ENCODE measurements at places on chromosomes 4 and X.

- no peak for DNase-seq
These were observed 37.9 kb upstream of the SORBS2 start for GRCh38 chr4:185849664-185850550.

DNA sequence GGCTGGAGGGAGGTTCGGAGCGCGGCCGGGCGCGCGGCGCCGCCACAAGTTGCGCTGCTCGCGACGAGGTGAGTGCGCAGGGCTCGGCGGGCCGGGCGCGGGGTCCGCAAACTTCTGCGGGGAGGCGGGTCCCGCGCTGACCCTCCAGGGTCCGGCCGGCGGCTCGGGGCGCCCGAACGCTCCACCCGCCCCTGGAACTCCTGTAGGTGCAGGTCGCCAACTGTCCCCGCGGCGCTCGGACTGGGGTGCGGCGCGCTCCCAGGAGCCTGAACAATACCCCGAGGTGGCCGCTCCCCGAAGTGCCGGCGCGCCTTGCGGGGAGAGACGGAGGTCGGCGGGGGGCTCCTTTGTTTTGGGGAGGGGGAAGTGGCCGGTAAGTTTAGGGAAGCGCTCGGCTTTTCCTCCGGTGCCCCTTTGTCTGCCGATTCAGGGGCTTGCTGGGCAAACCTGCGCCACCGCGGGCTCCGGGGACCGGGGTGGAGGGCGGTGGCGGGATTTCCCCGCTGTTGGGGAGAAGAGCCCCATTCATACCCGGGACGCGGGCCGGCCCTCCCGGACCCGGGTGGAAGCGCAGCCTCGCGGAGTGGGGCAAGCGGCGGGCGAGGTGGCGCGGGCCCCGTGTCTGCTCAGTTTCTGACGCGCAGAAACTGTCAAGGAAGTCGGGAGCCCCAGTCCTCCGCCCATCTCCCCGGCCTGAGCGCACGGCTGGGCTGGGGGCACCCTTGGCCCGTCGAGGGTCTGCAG is 694 bp downstream of the TBL1X start:
- peak; percentile 57 for DNase-seq

DNA sequence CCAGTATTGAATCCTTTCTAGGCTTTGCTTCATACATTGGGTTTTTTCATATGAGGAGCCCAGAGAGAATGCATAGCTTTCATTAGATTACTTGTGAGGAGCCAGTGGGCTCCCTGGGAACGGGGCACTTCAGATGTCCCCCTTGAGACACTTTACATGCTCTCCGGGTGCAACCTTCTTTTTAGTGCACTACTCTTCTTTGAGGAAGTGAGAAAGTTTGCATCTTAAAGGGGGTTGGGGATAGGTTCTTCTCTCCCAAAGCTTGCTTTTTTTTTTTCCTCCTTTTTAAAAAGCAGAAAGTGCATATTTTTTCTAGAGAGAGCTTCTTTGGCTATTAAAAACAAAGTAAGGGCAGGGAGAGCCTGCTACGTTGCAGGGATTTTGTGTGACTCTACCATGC is 4.3 kb downstream of the HADH start:
- DNase-seq, result no peak

GRCh38 chrX:134162032-134162431 is 75.0 kb upstream of the CCDC160 start:
- DNase-seq, result no peak

GRCh38 chr4:108107101-108107500 is 61.6 kb downstream of the LEF1 start:
- no peak for DNase-seq

GRCh38 chr4:145739845-145740244 is 59.9 kb downstream of the C4orf51 start:
- DNase-seq, result peak; percentile 22

- DNase-seq, result peak; percentile 10
These were observed 55.2 kb downstream of the IL13RA2 start for GRCh38 chrX:114962209-114962608.

GRCh38 chrX:5648941-5649568 is 579.6 kb downstream of the NLGN4X start:
- DNase-seq, result no peak

DNA sequence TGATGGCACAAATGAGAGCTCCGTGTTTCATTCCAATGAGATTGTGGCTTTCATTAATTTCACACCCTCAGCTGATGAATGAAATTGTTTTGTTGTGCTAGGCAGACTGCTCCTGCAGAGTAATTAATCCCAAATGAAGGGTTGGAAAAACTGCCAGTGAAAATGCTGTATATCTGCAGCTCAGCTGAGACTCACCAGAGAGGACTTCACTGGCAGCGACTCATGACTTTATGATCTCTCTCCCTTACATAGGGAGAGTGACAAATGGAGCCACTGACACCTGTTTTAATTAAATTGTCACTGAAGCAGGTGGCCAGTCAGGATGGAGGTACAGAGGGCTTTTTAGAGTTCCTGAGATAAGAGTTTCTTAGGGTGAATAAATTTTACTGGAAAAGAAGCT is 24.8 kb downstream of the GRXCR1 start:
- DNase-seq, result no peak

DNA sequence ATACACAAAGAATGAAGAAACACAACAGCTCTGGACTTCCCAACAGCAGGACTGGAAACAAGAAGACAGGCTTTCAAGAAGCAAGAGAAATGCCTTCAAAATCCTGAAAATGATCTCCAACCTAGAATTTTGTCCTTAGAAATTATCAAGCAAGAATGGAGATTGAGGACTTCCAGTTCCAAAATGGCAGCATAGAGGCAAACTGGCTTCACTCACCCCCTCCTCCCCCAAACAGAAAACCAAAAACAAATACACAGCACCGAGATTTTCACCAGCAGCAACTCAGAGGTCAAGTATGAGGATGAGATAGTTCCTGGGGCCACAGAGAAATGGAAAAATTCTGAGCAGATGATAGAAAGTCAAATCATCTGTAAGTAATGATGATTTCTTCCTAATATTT is 40.5 kb upstream of the LRBA start:
- DNase-seq, result no peak

- peak; percentile 0 for DNase-seq
These were observed 102.8 kb downstream of the ITIH6 start for GRCh38 chrX:54695231-54695630.

DNA sequence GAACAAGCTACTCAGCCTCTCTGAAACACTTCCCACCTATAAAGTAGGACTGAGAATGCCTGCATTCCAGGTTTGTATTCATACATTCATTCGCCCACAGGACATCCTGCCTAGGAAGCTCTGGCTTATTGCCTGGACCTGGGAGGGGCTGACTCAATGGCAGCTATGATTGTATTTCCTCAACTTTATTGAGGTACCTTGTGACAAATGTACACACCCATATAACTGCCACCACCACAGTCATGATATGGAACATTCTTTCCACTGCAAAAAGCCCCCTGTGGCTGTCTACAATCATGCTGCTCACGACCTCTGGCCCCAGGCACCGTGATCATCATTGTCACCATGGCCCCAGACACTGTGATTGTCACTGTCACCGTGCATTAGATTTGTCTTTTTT is 68.3 kb downstream of the ABLIM2 start:
- no peak for DNase-seq

- peak; percentile 66 for DNase-seq
These were observed 4.9 kb upstream of the TLR8 start for GRCh38 chrX:12901486-12901885.

DNA sequence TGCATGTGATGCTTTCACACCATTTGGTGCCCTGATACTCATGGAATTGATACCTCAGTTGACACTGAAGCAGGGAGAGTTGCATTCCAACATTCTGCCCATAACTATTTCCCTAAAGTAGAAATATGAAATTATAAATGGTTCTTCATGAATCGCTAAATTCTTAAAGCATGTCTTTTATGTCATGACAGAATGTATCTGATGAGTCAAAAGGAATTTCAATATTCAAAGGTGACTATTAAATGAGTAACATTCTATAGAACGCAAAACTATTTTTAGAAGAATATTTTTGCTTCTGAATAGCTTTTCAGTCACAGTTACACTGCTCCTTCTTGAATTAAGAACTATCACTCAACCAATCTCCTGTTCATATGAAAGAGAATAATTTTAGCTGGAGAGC is 152.8 kb downstream of the ADGRA3 start:
- DNase-seq, result no peak

DNA sequence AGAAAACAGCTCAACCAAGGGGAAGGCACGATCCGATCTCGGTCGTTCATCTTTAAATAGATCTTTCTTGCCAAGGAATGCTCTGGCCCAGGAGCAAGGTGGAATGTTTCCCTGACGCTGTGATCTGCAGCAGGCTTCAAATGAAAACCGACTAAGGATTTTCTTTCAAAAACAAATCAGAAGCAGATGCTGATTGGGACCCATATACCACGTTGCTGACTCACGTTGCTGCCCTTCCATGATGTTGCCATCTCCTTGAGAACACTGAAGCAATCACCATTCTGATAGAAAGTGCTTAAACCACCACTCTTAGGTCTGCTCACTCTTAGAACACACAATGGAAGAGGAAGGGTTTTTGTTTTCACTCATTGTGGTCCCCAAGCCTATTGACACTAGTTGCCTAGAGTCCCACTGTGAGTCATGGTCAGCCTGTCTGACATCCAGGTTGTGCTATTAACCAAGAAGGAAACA is 26.1 kb downstream of the LAMTOR3 start:
- DNase-seq, result no peak

DNA sequence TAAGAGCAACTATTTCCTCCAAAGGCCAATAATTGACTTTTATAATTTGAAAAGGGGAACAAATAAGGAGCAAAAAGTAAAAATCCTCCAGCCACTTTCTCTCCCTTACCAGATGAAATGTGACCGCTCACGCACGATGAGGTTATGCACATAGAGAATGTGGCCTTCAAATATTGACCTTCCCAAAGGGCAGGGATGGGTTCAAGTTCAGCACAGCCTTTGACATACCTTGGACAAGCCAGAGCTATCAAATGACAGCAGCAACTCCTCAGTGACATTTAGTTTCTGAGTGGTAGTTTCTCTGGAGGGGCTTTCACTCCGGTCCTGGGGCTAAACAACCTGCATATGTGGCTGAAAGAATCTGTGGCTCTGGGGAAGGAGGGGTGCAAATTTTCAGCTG is 50.7 kb downstream of the AMOT start:
- DNase-seq, result no peak

DNA sequence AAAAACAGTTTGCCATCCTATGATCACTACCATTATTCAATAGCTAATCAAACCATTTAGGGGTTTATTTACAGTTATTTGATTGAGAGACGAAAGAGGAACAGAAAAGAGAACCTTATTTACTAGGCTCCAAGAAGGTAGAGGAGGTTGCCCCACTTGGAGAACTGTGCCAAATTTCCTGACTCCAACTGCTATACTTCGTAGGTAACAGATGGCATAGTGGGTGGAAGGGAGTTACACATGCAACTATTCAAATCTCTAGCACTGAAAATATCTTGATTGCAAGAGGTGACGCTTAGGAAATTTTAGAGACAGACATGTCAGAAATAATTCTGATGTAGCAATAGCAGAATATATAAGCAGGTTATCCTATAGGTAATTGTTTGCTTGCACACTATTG is 38.0 kb upstream of the TMPRSS11F start:
- no peak for DNase-seq

DNA sequence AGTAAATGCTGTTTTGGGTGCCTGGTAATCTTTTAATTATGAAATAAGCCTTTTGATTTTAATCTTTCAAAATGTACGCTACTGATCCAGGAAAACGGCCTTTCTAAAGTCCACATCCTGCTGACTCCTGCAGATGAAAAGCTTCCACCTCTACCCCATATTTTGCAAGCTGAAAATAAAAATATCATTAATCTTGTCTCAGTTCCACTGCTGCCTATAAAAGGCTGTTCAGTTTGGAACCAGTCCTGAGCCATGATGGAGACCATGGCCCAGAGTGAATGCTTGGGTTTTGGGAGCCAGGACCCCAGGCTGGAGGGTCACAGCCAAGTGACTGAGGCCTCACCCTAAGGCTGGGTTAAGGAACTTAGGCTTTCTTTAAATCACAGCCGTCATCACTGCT is 110.8 kb downstream of the AFF1 start:
- DNase-seq, result no peak

DNA sequence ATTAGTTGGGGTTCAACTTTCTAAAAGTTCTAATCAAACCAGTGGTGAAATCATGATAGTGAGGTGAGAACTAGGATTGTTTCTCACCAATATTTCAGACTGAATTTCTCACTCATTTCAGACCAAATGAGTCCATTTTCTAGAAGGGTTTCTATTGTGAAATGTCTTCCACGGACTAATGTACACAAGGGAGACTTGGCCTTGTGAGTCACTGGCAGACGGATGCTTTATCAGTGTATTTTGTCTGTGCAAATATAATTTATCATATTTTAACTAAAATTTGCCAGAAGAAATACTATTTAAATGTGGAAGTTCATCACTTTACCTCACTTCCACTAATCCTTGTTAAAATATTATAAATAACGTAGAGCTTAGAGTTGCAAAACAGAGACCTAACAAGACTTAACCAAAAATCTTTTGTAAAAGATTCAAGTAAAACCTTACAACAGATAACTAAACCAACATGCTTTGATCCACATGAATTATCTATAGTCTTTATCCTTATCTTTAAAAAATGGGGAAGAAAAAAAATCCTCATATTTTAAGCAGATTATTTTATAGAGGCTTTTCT is 506.0 kb upstream of the FAM241A start:
- DNase-seq, result peak; percentile 6

DNA sequence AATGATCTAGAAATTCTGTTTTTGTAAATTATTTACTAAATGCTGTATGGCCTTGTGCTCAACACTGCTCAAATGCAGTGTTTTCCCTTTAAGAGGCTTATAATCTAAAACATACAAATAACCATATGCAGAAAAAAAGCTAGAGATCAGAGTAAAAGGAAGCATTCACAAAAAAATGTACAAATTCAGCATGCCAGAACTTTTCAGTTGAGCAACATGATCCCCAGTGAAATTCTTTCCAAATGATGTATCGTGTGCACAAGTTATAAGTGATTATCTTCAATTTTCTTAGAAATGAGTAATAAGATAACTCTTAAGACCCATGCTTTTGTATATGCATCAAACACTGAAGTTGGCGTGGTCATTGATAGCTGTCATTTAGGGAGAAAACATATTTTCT is 5.0 kb downstream of the GPC3 start:
- no peak for DNase-seq

DNA sequence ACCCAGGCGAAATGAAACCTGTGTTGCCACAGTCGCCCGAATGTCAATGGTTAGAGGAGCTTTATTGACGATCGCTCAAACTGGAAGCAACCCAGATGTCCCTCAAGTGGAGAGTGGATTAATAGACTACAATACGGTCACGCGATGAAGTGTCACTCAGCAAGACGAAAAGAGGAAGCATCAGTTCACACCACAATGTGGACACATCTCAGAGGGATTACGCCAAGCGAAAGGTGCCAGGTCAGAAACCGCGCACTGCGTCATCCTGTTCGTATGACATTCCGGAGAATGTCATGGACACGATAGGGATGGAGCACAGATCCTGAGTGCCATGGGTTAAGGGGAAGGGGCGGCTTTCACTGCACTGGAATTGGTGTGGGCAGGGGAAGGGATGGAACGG is 111.7 kb downstream of the HMX1 start:
- no peak for DNase-seq

Data from NCI-H69 (cell line).